EH (cell line): ENCODE measurements at places on chromosomes 2 and 18.

DNA sequence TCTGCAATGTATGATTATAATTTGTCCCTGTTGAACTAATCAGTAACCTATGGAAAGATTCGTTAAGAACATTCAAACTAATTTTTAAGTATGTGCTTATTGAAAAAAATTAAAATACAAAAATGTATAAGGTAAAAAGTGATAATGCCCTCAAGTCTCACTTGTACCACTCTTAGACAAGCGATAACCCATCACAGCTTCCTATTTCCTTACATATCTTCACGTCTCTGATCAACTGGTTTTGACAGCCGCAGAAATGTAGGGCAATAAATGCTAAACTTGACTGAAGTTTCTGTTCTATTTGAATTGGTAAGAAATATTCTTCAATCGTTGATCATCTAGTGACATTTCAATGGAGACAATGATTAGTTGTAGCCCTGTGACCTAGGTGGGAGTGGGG, 112.5 kb downstream of the TCF4 start:
- DNase-seq, result no peak

- no peak for DNase-seq
Observed at GRCh38 chr18:52933356-52933755, 593.4 kb downstream of the DCC start.

- DNase-seq, result no peak
Observed at GRCh38 chr2:235957251-235957650, 210.9 kb downstream of the GBX2 start.

DNA sequence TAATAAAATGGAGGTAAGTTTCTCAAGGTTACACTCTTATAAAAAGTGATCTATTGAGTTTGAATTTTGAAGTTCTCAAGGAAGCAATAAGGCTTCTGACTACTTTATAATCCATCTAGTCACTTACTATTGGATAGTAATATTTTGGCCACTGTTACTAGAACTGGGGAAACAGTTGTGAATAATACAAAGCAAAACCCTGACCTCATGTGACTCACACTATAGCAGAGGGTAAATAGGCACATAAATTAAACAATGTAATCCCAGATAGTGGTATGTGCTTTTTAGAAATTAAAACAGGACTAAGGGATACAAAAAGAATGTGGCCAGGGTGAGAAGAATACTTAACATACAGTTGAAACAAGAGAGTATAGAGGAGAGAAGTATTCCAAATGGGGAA, 78.6 kb downstream of the CALCRL start:
- peak; percentile 45 for DNase-seq

GRCh38 chr2:163171786-163172530, 333.4 kb upstream of the KCNH7 start:
- peak; percentile 17 for DNase-seq

DNA sequence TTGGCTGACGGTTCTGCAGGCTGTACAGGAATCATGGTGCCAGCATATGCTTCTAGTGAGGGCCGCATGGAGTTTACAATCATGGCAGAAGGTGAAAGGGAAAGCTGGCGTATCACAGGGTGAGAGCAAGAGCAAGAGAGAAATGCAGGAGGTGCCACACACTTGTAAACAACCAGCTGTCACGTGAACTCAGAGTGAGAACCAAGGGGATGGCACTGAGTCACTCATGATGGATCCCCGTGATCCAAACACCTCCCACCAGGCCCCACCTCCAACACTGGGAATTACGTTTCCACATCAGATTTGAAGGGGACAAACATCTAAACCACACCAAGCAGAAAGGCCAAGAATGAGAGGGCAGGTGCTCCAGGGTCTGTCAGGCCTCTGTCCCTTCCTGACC, 185.0 kb upstream of the PID1 start:
- DNase-seq, result no peak

GRCh38 chr2:147663153-147663961, 181.5 kb upstream of the ACVR2A start:
- DNase-seq, result no peak

DNA sequence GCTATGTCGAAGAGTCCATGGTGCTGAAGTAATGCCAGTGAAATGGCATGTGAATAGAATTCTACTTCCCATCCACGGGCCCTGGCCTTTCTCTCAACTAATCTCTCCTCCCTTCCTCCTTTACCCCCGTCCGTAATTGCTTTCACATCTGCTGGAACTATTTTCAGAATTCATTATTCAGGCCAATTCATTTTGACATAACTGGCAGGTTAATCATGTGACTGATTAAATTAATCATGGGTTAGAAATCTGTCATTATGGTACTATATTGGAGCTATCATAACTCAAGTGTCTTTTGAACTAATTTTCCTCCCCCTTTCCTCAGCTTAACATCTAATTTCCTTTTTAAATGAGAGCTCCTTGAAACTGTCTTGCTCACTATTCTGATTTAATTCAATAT, 66.9 kb downstream of the ZDBF2 start:
- no peak for DNase-seq

- peak; percentile 76 for DNase-seq
Observed at GRCh38 chr2:177983183-177983788, 89.3 kb downstream of the PDE11A start.

DNA sequence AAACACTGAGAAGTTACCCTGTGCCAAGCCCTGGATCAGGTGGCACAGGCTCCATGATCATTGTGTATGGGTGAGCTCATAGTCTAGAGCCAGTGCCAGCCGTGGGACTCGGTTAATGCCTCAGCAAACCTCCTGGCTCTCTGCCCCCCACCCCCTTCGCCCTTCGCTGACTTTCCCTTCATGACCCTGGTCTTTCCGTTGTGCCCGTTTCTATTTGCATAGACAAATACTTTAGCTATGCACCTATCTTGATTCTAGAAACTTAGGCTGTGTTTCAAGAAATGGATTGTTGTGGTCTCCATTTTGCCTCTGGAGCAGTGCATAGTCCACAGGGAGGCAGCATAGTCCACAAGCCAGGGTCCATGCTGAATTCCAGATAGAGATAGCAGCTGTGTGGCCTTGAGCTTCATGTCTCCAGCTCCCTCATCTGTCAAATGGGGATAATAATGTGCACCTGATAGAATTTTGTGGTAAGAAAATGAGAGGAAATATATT, 44.8 kb upstream of the KDM3A start:
- DNase-seq, result peak; percentile 22

- DNase-seq, result no peak
Observed at GRCh38 chr2:48200620-48201293, 294.5 kb upstream of the FBXO11 start.

- DNase-seq, result no peak
Observed at GRCh38 chr2:9738535-9739496, 104.5 kb upstream of the TAF1B start.

GRCh38 chr2:149329489-149330126, 779 bp upstream of the LYPD6 start:
- peak; percentile 71 for DNase-seq

DNA sequence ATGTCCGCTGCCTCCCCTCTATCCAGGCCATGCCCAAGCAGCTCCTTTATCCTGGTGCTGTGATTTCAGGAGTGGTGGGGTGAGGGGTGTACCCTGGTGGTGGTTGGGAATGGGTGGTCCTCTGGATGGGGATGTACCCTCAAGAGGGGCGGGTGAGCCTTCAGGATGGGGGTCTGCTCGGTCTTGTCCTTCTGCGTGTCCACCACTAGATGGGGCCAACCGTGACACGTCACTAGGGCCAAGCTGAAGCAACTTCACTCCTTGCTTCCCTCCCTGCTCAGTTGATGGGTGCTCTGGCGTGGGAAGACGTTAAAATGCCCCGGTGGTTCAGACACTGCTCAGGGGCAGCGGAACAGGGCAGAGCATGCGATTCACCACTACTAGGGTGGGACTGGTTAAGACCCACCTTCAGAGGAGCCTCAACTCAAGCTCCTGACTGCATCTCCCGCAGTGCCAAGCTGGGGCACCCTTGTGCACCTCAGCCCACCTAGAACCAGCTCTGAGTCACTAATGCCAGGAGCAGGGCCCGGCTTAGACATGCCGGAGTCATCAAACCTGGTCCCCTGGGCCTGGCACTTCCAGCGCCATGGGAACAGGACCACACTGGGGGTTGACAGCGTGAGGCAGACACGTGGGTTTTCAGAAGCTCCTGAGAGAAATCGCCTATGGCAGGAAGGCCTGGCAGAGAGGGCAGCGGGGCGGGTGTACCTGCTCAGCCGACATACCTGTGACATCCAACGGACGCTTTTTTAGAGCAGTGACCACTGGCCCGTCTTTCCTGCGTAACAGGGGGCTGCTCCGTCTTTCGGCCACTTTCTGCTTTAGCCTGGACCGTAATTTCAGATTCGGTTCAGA, 256.7 kb downstream of the HDAC4 start:
- peak; percentile 59 for DNase-seq

- DNase-seq, result no peak
Observed at GRCh38 chr18:55893948-55894347, 306.0 kb upstream of the TCF4 start.

DNA sequence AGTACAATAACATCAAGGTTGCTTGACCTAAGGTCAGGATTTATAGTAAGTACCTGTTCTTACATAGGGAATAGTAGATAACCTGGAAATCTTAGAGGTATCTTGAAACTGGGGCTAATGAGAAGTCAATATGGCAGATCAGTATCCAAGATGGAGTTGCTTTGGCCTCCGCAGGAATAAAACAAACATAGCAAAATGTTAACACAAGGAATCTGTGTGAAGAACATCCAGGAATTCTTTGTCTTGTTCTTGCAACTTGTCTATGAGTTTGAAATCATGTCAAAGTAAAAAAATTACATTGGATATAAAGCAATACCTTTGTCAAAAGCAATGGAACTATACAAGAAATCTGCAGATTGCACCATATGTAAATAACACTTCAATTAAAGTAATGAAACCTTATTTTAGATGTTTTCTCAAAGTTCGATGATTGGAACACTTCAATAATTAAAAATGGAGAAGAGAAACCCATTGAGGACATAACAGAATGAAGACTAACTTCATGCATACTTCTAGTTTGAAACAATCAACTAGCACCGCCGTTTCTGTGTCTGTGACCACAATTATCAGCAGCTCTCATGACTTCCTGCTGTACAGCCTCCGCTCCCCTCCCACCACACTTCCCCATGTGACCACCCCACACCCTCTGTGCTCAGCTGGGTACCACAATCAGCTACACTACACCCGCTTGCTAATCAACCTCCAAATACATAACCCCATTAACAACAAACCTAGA, 27.6 kb downstream of the C2orf76 start:
- no peak for DNase-seq

DNA sequence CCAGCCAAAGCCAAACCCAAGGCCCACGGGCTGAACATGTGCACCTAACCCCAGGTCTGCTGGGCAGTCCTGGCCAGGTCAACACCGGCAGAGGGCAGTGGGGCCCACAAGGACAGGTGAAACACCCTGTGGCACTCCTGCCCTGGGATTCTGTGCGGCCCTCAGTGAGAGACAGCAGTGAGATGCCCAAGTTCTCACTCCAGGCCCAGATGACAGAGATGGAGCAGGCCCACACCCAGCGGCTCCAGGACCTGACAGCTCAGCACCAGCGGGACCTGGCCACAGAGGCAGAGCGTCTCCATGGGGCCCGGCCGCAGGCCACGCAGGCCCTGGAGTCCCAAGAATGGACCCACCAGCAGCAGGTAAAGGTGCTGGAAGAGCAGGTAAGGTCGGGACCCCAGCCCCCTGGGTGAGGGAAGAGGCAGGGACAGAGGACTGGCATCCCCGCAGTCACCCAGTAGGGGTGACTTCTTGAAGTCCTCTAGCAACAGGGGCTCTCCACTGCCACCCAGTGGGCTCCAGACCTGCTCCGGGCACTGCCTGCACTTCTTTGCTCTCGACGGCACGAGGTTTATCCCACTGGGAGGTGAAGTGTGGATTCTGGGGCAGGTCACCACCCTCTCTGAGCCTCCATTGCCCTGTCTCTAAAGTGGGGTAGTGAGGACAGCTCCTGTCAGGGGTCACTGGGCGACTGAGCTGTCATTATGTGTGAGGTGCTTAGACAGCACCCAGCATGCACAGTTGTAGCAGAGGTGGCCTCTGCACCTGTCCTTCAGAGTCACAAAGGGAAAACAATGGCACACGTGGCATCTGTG, 8.8 kb upstream of the SNED1 start:
- peak; percentile 46 for DNase-seq

DNA sequence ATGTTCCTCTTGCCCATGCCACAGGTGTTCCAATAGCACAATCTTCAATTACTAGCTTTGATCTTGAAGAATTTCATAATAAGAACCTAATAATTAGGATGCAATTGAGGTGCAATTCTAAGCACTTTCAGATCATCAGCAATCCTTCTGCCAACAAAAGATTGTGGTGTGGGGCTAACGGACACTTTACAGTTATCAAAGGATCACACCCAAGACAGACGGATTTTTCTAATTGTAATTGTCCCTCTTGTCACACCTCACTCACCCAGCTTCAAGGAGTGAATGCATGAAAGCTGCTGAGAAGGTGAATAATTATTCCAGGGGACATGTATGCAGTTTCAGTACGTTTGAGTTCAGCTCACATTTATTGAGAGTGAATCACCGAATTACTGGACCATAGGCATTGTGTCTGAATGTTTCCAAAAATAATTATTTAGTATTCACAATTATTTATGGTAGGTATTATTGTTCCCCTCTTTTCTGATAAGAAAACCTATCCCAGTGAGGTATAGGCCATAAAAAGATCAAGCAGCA, 438.5 kb upstream of the TRIB2 start:
- no peak for DNase-seq

DNA sequence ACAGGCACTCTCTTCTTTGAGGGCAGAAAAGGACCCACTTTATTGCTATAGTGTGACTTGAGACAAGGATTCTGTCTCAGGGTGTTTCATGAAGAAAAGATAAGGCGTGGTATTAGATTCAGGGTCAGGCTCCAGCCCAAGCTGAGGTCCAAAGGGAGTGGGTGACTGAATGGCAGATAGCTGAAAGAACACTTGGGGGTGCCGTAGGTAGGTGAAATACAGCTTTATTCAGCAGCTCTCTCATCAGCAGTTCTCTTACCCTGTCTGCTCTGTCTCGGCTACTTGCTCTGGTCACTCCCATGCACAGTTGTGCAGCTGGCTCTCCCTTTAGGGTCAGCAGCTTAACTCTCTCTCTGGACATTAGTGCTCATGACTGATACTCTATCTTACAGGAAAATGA, 379.9 kb downstream of the LPIN1 start:
- no peak for DNase-seq

GRCh38 chr2:287471-287885, 413 bp downstream of the ALKAL2 start:
- peak; percentile 29 for DNase-seq
